ENCODE measurements at places on chromosomes 4 and X.
A peak's percentile ranks its signal among the peaks of the same experiment; 100 is the strongest.

DNA sequence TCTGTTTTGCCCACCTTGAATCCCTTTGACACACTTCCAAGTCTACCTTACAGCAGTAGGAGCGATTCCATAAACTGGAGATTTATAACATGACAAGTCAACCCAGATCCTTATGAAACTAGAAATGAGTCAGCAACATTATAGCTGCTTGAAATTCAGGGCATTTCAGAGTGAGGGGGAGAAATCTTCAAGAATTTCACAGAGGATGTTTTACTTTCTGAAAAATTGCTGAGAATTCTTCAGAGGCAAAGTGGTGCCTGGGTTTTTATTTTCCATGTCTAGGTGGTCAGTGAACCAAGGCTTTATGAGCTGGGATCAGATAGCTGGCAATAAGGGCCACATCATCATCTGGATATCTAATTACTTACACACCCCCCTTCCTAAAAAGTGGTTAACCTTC, 119.8 kb downstream of the PPARGC1A start:
- H3K4me3 ChIP-seq = no peak overlapping the region
- H3K27me3 ChIP-seq = no peaks in the 10 kb centered on the region
- DNase-seq = no peak
- H3K36me3 ChIP-seq = no peaks in the 10 kb centered on the region

DNA sequence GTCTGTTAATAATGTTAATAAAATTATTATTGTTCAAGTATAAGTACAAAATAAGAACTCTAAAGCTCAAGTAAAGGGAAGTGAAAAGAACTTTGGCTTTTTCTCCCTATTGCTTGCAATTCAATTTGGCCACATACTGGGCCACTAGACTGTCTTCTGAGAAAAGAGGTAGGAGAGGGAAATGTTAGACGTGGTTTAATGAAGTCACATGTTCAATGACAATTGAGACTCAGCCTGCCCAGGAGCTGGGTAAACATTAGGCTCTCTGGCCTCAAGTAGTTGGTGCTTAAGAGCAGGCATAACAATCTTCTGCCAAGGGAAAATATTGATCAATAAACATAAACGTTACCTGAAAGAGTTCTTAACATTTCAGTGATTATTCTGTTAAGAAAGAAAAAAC, 15.1 kb upstream of the PRSS12 start:
- no peaks in the 10 kb centered on the region for H3K27me3 ChIP-seq
- H3K4me3 ChIP-seq = no peak overlapping the region
- no peaks in the 10 kb centered on the region for H3K36me3 ChIP-seq

DNA sequence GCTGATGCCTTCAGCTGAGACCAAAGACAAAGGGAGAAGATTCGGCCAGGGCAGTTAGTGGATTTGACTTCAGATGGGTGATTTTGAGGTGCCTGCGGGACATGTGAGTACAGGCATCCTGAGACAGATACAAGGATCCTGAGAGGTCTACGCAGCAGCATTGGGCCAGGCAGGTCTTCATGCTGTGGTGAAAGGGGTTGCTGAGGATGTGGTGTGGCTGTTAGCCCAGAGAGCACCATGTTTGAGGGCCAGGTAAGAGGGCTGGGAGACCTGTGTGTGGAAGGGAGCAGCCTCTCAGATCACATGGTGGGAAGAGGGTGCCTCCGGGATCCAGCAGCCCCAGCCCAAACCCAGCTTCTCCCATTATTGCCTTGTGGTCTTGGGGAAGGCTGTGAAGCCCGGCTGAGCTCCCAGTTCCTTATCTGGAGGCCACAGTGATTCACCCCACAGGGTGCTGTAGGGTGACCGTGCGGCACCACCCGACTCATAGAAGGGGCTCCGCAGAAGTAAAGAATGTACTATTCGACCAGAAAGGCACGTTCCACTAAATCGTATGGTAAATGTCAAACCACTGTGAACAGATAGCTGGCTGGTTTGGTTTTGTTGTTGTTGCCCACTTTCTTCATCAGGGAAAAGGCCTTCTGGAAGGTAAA, 27.7 kb upstream of the TADA2B start:
- peak overlapping the region; percentile 46 for H3K27ac ChIP-seq
- H3K36me3 ChIP-seq = peaks cover 4% of the 10 kb centered on the region
- H3K4me1 ChIP-seq = peaks cover under 1% of the 10 kb centered on the region
- no peaks in the 10 kb centered on the region for H3K27me3 ChIP-seq
- no peak overlapping the region for H3K4me3 ChIP-seq

- H3K36me3 ChIP-seq = no peaks in the 10 kb centered on the region
- DNase-seq = no peak
- H3K4me3 ChIP-seq = no peak overlapping the region
- no peaks in the 10 kb centered on the region for H3K27me3 ChIP-seq
Measured at GRCh38 chr4:146637621-146638332, 916 bp upstream of the POU4F2 start.

DNA sequence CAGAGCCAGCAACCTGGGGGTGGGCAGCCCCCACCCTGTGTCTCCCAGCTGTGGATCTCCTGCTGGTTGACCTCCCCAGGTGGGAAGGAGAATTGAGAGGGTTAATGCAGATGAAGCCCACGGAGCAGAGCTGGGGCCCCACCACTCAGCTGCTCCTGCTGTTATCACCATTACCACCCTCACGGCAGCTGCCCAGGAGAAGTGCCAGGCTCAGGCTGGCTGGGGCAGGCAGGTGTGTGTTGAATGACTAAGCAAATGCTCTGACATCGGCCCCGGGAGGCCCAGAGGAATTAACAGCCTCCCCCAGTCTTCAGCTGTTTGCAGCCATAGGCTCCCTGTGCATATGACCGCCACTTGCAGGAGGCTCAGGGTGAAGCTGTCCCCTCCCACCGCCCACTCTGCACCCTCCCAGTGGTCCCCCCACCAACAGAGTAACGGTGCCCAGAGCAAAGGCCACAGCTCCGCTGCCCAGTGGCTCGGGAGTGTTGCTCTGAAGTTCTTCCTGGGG, 133.8 kb downstream of the CPZ start:
- H3K27ac ChIP-seq = no peak overlapping the region
- no peaks in the 10 kb centered on the region for H3K4me1 ChIP-seq
- no peak overlapping the region for H3K4me3 ChIP-seq
- H3K27me3 ChIP-seq = no peaks in the 10 kb centered on the region
- H3K36me3 ChIP-seq = no peaks in the 10 kb centered on the region

DNA sequence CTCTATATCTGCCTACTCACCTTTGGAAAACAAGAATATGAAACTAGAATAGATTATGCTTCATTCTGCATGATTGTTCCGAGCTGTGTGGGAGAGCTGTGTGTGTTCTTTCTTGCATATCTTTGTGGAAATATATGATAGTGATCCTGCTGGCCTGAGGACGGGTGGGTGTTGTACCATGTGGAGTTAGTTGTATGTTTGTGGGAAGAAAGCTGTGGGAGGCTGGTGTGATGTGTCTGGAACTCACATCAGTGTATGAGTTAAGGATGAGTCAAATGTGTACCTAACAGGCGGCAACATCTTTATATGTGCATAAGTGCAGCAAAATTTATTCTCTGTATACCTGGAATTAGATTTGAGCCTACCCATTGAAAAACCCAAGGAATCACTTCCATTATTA, 208.1 kb upstream of the ADGRL3 start:
- DNase-seq = no peak
- H3K4me1 ChIP-seq = peaks cover 39% of the 10 kb centered on the region
- H3K4me3 ChIP-seq = no peak overlapping the region

All from Caco-2 (cell line).